ENCODE measurements at places on chromosomes 5 and 9. TPM values are rescaled to one million over a fixed set of nuclear protein-coding genes. Genes with fewer than 3 reads are reported as not detected.

ENG gene
- 3.4 TPM for total RNA-seq

NR6A1 gene
- 2.2 TPM for total RNA-seq

MCC gene
- total RNA-seq, result 16.7 TPM

EGFLAM gene
- total RNA-seq, result 3.5 TPM

SPOCK1 gene
- 20.1 TPM for total RNA-seq

PCDHB14 gene
- 1.5 TPM for total RNA-seq

PHF24 gene
- total RNA-seq, result 0.58 TPM

TCF7 gene
- 4.8 TPM for total RNA-seq

ADRB2 gene
- total RNA-seq, result 0.75 TPM

HACD4 gene
- total RNA-seq, result 0.46 TPM

XPA gene
- 10.9 TPM for total RNA-seq

ADRA1B gene
- 2.9 TPM for total RNA-seq

GABRA6 gene
- not detected for total RNA-seq

SPINK4 gene
- not detected for total RNA-seq

SCGB3A2 gene
- total RNA-seq, result not detected

CCDC192 gene
- not detected for total RNA-seq

NME5 gene
- total RNA-seq, result 7.9 TPM

KCNMB1 gene
- 0.04 TPM for total RNA-seq

PCDHA9 gene
- under 0.01 TPM for total RNA-seq

PKD2L2 gene
- not detected for total RNA-seq

ORM1 gene
- not detected for total RNA-seq

COL15A1 gene
- total RNA-seq, result 11.8 TPM

FAM153A gene
- 0.41 TPM for total RNA-seq

RNF183 gene
- total RNA-seq, result not detected

OR13D1 gene
- total RNA-seq, result not detected

ANKRD18B gene
- total RNA-seq, result 3.8 TPM

TMEM252 gene
- not detected for total RNA-seq

PHF19 gene
- 18.5 TPM for total RNA-seq
